ENCODE measurements at places on chromosomes 13 and 19.

DNA sequence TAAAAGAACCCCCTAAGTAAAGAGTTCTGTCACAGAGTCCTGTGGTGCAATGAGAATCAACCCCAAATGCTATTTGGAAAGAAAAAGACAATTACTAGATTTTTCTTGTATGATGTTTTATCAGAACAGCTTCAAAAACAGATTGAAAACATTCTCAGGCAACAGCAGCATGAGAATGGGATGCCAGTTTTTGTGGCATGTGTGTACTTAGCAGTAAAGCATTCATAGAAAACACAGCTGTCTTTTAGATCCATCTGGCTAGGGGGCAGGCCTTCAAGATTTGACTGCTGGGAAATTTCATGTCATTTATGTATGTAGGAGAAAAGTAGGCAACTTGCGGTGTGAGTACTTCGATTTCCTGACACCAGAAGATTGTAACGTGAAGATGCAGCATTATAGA, 170.5 kb upstream of the HTR2A start:
- no peak for DNase-seq

DNA sequence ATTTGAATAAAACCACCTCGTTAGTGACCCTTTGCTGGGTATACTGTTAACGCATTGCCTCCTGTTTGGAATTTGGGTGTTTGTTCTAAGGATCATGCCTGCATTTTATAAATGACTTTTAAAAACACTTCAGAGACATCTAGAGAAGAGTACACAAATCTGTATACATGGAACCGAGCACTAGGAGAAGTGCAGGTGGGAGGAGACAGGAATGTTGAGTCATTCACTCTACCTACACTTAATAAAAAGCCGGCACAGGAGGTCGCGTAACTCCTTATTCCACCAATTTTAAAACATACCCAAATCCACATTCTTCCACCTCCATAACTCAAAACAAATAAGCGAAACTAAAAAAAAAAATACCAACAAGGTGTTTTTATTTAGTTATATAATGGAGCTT, 48.6 kb downstream of the FGF9 start:
- no peak for DNase-seq

DNA sequence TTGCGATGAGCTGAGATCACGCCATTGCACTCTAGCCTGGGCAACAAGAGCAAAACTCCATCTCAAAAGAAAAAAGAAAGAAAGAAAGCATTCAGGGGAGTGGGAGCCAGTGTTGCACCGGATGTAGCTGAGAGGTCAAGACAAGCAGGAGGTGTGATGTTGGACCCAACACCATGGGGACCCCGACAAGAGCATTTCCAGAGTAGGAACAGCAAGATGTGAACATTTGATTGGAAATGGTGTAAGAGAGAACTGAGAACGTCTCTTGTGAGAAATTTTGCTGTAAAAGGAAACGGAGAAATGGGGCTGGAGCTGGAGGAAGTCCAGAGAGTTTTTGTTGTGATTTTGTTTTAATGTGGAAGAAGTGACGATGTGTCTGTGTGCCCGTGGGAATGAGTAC, 15.8 kb upstream of the DPF1 start:
- DNase-seq, result no peak

- DNase-seq, result no peak
Observed at GRCh38 chr13:104831831-104832230, 1703.6 kb downstream of the EFNB2 start.

DNA sequence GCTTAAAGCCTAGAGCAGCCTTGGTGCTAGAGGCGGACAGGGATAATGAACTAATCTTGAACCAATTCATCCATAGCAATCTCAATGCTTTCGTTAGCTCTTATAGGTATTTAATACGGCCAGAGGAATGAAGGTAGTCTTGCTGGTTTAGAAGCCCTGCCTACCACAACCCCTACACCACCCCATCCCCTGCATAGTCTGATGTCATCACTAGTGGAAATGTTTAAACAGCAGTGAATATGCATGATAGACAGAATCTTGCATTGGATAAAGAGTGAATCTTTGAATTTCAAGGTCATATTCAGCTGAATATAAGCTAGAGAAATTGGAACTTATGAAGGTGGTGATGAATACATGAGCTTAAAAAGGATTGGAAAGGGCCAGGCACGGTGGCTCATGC, 321.9 kb downstream of the ITGBL1 start:
- DNase-seq, result no peak

- no peak for DNase-seq
Observed at GRCh38 chr13:82947191-82947621, 935.1 kb downstream of the SLITRK1 start.

GRCh38 chr13:84255226-84255797, 373.0 kb upstream of the SLITRK1 start:
- no peak for DNase-seq

DNA sequence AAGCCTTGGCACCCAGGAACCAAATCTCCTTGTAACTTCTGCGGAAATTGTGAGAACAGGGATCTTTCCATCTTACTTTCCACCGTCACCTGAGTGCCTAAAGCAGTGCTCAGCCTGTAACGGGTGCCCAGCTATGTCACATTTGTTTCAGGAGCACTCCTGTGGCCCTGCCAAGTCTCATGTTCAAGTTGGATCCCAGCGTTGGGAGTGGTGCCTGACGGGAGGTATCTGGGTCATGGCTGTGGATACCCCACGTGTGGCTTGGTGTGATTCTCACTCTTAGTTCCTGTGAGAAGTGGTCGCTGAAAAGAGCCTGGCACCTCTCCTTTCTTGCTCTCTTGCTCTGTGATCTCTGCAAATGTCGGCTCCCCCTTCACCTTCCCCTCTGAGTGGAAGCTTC, 114.9 kb downstream of the UQCRFS1 start:
- DNase-seq, result no peak

- DNase-seq, result no peak
Observed at GRCh38 chr13:80224468-80224867, 116.5 kb downstream of the SPRY2 start.

DNA sequence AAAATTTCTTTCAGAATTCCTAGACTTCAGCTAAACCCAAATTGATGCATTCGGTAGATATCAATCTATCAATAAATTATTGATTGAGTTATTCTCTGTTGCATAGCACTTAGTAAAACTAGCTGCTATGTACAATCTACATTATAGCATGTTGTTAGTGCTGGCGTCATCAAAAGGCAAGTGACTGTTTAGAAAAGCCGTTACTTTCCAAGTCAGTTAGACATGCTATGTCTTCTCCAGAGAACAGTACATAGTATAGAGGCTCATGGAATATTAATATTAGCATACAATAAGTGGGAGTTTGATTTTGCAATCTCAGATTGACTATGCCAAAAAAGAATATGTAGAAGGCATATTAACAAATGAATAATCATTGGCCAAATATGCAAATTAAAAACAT, 165.6 kb downstream of the DCT start:
- no peak for DNase-seq

GRCh38 chr19:29704562-29705558, 10.2 kb downstream of the C19orf12 start:
- no peak for DNase-seq

All from activated T-cell treated with anti-CD3 and anti-CD28 coated beads for 1 hour (primary cell).